NCI-H187 treated with DMSO at 0.1 percent for 48 hours (cell line): ENCODE measurements at places on chromosomes 2 and 18.

- no peak for DNase-seq
Observed at GRCh38 chr2:1704631-1705556, 39.4 kb downstream of the PXDN start.

DNA sequence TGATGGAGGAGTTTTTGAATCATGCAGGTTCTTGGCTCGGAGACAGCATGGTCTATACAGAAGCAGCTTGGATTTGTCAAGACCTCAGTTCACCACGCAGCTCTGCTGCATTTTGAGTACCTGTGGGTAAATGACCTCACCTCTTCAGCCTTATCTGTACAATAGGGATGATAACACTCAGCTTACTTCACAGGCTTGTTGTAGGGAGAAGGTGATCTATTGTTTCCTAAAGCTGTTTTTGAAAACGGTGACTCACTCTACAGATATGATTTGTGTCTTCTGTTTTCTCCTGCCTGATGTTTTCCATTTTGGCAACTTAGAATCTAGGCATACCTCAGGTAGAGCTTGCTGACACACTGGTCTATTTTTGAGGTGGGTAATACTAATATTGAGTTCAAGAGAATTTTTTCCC is 80.3 kb downstream of the FMNL2 start:
- no peak for DNase-seq

- DNase-seq: no peak
Observed at GRCh38 chr18:55142410-55142809, 183.1 kb upstream of the CCDC68 start.

GRCh38 chr18:59861963-59862819 is 37.6 kb upstream of the PMAIP1 start:
- DNase-seq: no peak

- DNase-seq: no peak
Observed at GRCh38 chr18:3845161-3845560, 395.2 kb downstream of the TGIF1 start.

DNA sequence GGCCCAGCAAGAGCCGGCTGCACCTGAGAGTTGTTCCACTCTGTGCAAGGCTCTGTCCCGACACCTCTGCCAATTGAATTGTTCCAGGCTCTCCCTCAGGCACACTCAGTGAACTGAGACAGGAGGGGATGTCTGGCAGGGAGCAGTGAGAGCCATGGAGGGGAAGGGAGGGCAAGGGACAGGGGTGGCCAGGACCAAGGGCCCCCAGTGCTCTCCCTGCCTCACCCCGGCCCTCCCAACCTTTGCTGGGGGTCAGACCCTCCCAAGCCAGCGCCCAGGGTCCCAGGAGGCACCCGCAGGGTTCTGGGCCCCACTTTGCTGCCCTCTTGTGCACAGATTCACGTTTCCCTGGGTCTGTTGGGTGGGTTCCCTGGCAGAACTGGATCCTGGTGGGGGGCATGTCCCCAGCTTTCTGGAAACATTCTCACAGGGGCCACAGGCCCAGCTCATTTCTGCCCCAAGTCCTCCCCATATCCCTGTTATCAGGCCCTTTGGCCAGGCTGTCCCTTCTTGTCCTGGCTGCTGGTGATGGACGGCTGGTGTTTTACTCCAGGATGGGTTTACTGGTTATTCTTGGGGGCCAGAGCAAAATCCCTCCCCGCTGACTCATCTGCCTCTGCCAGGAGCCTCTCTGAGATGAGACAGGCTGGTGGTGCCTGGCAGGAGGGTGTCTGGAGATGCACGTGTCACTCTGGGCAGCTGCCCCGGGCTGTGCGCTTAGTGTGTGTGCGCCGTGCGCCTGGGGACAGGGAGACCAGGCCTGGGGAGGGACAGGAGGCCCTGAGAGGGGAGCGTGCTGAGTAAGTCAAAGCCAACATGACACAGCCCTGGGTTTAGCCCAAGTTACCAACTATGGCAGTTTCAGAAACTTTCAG is 136.5 kb upstream of the CTDP1 start:
- no peak for DNase-seq

DNA sequence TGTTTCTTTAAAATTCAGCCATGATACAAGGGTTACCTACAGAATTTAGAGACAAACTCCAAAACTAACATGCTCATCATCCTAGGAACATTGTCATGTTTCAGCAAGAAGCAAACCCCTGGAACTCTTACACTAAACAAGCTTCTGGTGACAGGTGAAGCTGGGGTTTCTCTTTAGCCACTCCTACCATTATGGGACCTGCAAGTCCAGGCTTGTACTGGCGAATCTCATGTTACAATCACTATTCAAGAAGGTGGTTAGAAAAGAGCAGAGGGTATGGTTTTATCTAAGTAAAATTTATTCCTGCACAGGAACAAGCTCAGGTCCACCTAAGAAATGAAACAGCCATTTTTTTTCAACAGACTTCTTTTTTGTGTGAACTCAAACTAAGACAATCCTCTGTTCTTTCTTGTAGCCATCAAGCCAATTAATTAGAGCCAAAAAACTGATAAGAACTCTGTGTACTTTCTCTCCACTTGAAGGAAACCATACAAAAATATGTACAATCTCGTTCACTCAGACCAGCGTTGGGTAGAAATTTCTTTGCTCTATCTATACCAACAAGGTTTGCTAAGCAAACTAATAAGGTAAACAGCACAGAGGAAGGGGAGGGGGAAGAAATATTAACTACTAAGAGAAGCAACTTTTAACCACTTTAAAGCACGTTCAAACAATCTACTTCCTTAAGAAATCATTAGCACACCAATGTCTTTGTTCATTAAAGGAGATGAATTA is 63.3 kb upstream of the NEDD4L start:
- DNase-seq: peak; percentile 76

- DNase-seq: no peak
Observed at GRCh38 chr2:234145511-234145910, 95.0 kb downstream of the SPP2 start.

DNA sequence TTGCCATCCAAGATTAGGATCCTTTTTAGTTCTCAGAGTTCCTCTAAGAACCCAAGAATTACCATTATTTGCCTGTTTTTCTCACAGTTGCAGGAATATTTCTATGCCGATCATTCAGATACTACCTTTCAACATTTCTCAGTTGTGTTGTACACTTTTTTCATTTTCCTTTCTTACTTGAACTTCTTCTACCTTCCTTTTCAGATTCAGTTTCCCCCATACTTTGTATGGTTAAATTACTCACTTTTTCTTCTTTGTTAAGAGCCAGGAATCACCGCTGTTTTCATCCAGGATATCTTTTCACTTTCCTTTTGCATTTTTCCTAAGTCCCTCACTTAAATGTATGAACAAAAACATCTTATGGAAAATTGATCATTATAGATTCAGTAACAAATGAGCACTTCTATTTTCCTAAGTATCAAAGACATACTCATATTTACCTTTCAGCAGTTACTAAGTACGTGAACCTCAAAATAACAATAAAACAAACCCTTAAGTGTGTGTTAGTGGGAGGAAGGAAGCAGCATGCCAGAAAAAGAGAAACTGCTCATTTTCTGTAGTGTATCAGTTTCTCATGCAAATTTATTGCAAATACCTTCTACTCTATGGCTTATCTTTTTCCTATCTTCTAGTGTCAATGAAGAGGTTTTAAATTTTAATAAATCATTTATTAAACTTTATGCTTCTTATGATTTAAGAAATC is 64.3 kb upstream of the STAT1 start:
- DNase-seq: no peak
